Ovary (tissue), 10 donors: ENCODE measurements at places on chromosomes 6 and 20.

DNA sequence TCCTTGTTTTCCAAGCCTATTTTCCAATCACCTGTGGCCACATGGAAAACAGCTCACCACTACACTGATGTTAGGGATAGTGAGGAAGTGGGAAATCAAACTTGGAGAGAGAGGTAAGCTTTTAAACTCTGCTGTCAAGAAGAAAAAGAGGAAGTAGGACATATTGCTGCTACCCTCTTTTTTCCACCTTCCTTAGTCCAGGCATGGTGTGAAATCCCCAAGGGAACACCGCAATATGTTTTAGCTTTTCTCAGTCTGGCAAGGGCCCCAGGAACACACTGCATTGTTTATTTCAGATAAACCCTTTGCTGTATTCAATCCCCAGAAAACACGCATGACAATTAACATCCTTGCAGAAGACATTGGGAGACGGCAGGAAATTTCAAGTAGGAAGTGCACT is 61.3 kb downstream of the HS3ST5 start:
- DNase-seq = no peak

GRCh38 chr6:118319894-118320649 is 228.0 kb upstream of the PLN start:
- DNase-seq = no peak

DNA sequence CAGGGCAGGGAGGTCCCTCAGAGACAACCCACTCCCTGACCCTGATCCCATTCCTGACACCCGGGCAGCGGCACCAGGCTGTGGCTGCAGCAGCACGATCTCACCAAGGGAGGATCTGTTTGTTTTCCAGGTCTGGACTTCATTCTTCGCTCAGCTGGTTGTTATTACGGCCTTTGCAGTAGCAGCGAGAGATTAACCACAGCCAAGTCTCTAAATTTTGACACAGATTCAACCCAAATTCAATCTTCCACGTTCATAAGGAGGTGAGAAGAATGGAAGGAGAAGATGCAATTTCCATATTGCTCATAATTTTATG is 91.1 kb upstream of the THBS2 start:
- DNase-seq = no peak

DNA sequence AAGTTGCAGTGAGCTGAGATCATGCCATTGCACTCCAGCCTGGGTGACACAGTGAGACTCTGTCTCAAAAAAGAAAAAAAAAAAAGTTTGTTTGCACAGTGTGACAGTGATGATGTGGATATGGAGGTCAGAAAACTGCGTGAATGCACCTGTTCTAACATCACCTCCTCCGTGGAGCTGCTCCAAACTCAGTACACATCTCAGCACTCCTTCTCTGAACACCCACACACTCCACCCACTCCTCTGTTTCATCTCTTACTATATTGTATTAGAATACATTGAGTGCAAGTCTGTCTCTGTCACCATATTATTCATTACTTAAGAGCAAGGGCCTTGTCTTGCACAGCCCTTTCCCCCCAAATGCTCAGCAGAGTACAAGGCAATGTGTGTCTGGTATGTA is 51.5 kb upstream of the ENPP4 start:
- no peak for DNase-seq

- DNase-seq = no peak
Observed at GRCh38 chr6:28725890-28726348, 197.9 kb downstream of the TRIM27 start.

GRCh38 chr20:1879934-1880333 is 15.3 kb upstream of the SIRPA start:
- no peak for DNase-seq

GRCh38 chr6:153623496-153623895 is 415.5 kb upstream of the OPRM1 start:
- DNase-seq = no peak

GRCh38 chr6:146770965-146771735 is 172.4 kb downstream of the ADGB start:
- DNase-seq = no peak

DNA sequence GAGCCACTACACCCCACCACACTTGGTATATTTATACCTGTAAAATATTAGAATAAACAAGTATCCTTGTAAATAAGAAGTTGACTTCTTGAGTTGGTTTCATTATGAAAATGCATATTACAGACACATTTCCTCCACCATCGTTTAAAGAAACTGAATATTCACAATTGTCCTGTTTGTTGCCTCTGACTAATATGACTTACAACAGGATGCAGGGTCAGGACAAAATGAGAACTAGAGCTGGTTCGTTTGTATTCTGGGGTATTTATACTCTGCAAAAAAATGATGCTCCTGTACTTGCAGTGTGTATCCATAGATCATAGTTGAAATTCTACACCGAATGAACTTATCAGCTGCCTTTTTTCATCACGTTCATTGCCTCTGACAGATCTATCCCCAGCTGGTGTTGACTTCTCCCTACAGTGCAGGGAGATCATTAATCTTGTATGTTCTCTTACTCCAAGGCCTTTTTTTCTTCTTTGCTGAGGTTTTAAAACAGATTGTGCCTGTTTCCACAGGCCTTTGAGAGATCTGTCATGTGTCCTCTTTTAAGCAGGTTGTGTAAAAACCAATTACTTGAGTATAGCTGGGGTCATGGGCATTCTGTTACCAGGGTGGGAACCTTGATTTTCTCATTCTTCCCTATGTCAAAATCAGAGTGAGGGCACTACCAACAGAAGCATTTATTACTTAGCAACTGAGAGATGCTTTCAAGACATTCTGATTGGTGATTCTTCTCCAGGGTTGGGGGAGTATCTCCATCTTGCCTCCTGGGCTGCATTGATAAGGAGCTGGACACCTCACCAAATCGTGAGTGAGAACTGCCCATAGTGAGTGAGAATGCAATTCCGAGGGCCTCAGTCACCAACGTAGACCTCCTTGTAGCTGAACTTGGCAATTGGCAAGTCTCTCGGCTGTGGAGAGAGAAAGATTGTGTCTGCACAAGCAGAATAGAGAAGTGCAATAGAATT is 78.8 kb upstream of the CD83 start:
- no peak for DNase-seq
